ENCODE measurements at places on chromosomes 6 and 20.
A peak's percentile ranks its signal among the peaks of the same experiment; 100 is the strongest.

DNA sequence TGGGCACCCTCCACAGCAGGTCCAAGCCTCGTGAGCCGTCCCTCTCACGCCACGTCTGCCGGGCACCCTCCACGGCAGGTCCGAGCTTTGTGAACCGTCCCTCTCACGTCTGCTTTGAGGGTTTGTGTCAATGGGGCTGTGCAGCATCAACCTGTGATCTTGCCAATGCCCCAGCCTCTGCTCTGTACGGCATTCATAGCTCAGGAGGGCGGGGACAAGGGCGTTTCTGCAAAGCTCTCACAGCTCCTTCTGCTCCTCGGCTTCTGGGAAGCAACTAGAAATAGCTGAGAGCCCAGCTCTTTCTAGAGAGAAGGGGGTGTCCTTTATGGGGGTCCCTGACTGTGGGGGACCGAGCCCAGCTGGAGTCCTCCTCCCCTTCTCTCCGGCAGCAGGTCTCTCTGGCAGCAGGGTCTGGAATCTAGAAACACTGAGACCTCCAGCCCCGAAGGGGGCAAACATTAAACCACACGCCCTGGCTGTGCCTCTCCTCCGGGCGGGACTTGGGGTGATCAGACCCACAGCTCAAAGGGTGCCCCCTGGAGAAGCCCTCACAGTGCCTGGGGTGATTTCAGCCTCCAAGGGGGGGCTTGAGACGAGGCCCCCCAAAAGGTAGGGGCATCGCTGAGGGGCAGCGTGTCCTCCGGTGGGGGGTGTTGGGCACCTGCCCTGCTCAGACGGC is 41.2 kb upstream of the CHRNA4 start:
- peak; percentile 16 for ATAC-seq

GRCh38 chr6:136226674-136227377 is 23.3 kb downstream of the MTFR2 start:
- no peak for ATAC-seq

DNA sequence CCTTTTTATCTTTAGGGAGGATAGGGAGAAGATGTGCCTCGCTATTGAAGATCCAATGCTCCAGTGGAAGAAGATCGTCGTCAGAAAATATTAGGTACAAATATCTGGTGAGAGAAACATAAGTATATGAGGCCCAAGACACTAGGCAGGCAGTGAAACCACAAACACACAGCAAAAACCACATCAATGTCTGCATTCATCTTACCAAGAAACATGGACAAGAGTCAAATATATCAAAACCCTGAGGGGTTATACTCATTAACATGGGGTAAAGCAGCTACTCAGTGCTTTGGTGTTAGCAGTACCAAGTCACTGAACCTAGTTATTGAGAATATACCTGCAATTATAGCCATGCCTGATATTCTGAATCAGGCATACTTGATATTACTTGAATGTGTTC is 101.4 kb upstream of the FAM184A start:
- ATAC-seq: no peak

DNA sequence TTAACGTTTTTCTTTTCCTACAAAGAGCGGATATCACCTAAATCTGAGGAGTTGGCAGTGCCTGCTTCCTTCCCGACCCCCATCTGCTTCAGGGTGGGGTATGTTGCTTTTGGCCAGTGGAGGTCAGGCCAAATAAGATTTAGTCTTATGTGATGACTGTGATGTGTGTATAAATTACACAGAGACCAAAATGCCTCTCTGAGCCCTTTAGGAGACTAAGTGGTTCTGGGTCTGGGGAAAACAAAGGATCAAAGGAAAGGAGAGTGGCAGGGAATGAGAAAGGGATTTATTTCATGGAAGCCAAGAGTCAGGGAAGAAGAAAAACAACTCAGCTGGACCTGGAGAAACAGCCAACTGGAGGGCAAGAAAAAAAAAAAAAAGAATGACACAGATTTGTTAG is 39.1 kb upstream of the TBC1D7 start:
- no peak for ATAC-seq
